ENCODE measurements at places on chromosomes 7 and 10.
A peak's percentile ranks its signal among the peaks of the same experiment; 100 is the strongest.

DNA sequence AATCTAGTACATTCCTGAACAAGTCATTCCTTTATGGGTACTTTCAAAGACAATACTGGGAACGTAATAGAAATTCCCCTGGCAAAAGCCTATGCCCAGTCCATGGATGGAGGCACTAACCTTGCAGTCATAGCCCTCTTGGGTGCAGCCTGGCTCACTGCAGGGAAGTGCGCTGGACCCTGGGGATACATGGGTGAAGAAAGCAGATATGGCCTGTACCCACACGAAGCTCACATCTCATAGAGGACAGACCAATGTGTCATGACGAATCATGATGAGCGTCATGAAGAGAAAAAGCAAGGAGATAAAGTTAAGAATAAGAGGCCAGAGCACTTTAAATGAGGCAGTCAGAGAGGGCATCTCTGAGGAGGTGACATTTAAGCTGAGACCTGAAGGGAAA lies 11.8 kb downstream of the PRLHR start:
- no peak for DNase-seq

DNA sequence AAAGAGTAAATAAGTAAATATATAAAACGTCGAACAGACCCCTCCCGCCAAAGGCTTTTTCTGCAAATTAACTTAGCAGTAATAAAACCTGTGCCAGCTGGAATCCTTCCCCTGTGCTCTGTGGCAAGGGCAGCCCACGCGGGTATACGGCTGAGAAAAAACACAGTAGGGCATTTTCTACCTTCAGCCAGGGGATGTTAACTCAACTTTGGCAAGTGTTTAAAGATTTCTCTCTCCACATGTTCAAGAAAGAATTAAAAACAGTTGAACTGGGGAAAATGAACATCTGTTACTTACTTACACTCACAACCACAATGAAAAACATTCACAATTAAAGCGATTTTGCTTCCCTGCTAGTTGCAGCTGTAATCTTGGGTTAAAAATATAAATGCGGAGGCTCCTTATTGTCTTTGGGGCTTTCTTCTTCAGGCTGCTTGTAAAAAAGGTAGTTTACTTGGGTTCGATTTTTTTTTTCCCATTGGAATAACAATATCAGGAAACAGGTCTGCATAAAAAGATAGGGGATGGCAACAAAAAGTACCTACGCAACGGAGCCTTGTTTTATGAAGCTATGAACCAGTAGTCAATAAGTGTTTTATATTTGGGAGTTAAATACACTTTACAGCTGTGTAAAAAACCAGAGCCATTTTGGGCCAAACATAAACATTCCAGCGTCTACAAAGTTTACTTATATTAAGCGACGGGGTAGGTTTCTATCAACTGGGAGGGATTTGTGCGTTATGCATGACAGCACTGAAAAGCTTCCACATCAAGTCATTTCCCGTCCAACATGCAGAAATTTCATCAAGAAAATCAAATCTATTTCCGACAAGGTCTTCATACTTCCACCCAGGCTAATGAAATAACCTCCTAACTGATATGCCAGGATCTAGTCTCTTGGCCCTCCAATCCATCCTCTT lies 132.7 kb downstream of the TAX1BP1 start:
- DNase-seq = peak; percentile 63

DNA sequence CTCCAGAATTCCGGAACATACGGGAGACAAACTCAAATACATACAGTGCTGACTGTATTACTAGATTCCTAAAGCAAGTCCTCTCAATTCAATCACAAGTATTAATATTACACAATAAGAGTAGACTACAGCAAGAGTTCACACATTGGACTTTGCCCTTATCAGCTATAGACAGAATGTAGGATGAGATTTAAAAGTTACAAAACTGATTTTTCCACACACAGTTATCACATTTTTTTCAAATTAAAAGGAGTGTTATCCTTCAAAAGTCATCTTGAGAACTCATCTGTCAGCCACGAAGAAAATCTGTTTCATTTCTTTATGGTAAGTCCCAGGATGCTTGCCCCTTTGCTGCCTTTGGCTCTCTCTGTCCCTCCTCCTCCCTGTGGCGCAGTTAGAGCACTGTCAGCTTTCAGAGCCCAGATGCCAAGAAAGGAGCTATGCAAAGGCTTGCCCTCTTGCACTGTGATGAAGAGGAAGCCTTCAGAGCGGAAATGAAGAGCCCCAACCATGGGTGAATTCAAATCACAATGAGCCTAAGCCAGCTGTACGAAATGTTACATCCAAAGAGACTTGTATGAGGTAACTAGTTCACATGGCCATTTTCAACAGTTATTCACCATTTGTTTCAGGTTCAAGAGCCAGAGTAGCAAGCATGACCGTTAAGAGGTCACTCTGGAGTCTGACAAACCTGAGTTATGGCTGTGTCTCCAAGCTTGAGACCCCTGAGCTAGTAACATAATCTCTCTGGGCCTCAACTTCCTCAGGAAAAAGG lies 10.7 kb downstream of the NCOA4 start:
- no peak for DNase-seq

- peak; percentile 84 for DNase-seq
Measured at GRCh38 chr10:114623661-114624294, 34.3 kb downstream of the ABLIM1 start.

GRCh38 chr7:35524112-35524804 lies 170.7 kb downstream of the HERPUD2 start:
- DNase-seq = no peak

DNA sequence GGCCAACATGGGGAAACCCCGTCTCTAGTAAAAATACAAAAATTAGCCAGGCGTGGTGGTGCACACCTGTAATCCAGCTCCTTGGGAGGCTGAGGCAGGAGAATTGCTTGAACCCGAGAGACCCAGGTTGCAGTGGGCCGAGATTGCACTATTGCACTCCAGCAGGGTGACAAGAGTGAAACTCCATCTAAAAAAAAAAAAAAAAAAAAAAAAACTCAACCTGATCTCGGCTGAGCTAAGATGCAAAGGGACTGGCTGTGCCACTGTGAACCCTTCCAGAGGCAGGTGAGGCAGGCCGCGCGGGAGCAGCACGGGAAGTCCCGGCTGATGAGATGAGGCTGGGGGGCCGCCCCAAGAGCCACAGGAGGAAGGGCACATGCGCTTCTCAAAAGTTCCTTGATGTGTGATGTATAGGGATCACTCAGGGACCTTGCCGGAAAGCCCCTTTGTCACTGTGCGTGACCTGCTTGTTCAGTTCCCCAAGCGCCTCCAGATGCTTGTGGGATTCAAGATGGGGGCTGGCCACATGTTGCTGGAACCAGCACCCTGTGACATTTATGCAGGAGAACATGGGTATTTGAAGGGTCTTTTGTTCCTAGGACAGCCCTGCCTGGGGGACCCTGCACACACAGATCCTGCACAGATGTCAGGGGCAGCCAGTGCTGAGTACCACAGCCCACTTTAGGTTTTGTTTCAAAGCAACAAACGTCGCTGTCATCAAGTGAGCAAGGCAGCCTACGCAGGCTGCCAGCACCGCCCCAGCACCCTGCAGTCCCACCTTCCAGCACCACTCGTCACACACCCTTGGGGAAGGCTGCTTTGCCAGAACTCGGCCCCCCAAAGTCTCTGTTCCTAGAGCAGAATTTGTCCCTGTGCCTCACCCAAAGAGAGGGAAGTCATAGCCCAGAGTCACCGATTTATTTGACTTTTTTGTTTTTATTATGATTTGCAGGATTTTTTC lies 74.8 kb upstream of the SH2B2 start:
- no peak for DNase-seq

GRCh38 chr7:70574970-70575799 lies 556.8 kb upstream of the GALNT17 start:
- DNase-seq = peak; percentile 16

- no peak for DNase-seq
Measured at GRCh38 chr10:109982123-109982522, 25.7 kb upstream of the ADD3 start.

GRCh38 chr10:12194752-12195271 lies 879 bp downstream of the NUDT5 start:
- peak; percentile 58 for DNase-seq
